Neuronal stem cell (in vitro differentiated cells): ENCODE measurements at places on chromosomes 1 and 21.

DNA sequence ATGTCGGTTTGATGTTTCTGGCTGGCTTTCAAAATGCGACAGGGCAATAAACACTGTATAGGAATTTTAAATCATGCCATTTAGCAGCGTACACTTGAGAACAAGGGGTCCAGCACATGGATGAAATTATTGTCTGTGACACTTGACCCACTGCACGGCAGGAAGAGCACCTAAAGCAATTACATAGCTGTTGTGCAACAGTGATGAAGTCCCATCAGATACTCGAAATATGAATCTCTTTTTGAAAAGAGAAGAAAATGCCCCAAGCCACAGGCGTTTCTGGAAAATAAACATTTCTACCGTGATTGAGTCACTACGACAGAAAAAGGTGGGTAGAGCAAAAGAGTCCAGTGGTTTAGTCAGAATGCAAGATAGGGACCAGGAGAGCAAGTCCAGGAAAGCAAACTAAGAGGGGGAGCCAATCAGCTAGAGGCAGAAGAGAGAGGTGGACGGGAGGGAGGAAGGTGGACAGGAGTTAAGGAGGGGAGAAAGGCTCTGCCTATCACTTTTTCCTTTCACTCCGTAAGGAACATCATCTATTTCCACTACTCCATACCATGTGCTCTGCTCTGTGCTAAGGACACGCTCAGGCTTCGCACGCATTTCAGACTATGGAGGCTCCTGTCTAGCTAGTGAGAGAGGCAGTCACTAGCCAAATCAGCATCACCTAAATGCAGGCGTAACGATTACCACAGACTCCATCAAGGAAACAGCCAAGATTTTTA lies 6.4 kb downstream of the DSCAM start:
- H3K4me1 ChIP-seq, result no peaks in the 10 kb centered on the region
- H3K36me3 ChIP-seq, result no peaks in the 10 kb centered on the region
- H3K27me3 ChIP-seq, result peaks cover 6% of the 10 kb centered on the region
- no peak overlapping the region for H3K27ac ChIP-seq
- no peak overlapping the region for H3K4me3 ChIP-seq
- DNase-seq, result no peak

- no peaks in the 10 kb centered on the region for H3K36me3 ChIP-seq
- H3K4me3 ChIP-seq, result no peak overlapping the region
- DNase-seq, result no peak
- no peak overlapping the region for H3K27ac ChIP-seq
- H3K4me1 ChIP-seq, result peaks cover 5% of the 10 kb centered on the region
- no peaks in the 10 kb centered on the region for H3K27me3 ChIP-seq
Measured at GRCh38 chr1:100308777-100309176, 42.8 kb downstream of the RTCA start.

GRCh38 chr1:113657126-113657525 lies 102.2 kb downstream of the PHTF1 start:
- H3K4me3 ChIP-seq, result no peak overlapping the region
- H3K36me3 ChIP-seq, result peaks cover 19% of the 10 kb centered on the region
- DNase-seq, result no peak
- H3K27me3 ChIP-seq, result no peaks in the 10 kb centered on the region

DNA sequence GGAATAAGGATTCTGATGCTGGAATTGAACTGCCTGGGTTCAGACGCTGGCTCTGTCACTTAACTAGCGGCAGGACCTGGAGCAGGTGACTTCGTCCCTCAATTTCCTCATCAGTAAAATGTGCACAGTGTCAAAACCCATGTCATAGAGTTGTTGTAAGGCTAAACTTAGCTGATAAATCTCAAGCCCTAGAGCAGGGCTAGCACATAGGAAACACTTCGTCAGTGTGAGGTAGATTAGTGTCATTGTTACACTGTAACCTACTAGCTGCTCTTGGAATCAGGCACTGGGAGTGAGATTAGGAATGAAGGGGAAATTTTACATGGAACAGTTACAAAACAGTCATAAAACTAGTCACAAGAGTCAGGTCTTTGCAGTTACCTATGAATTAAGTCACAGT lies 56.1 kb upstream of the ANGPTL1 start:
- H3K4me3 ChIP-seq, result no peak overlapping the region
- no peak for DNase-seq
- no peak overlapping the region for H3K27ac ChIP-seq

DNA sequence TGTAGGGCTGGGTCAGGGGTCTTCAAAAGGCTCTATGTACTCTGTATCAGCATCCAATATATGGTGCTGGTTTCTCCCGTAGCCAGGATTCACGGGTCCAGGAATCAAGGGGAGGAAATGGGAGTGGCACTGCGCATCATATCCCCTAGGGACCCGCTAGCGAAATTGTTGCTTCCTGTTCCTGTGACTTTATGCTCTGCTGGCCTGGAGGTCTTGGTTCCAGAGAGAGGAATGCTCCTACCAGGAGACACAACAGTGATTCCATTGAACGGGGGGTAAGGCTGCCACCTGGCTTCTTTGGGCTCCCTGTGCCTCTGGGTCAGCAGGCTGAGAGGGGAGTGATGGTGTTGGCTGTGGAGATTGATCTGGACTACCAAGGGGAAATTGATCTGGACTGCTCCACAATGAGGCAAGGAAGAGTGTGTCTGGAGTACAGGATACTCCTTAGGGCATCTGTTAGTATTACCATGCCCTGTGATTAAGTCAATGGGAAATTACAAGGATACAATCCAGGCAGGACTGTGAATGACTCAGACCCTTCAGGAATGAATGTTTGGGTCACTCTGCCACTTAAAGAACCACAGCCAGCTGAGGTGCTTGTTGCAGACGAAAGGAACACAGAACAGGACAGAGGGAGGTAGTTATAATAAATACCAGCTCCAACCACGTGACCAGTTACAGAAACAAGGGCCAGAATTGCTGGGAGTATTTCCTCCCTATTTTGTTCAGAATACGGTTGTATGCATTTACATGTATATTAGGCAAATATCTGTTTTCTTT lies 10.2 kb downstream of the SPSB1 start:
- H3K4me1 ChIP-seq, result no peaks in the 10 kb centered on the region
- DNase-seq, result no peak
- no peaks in the 10 kb centered on the region for H3K36me3 ChIP-seq
- no peak overlapping the region for H3K4me3 ChIP-seq

DNA sequence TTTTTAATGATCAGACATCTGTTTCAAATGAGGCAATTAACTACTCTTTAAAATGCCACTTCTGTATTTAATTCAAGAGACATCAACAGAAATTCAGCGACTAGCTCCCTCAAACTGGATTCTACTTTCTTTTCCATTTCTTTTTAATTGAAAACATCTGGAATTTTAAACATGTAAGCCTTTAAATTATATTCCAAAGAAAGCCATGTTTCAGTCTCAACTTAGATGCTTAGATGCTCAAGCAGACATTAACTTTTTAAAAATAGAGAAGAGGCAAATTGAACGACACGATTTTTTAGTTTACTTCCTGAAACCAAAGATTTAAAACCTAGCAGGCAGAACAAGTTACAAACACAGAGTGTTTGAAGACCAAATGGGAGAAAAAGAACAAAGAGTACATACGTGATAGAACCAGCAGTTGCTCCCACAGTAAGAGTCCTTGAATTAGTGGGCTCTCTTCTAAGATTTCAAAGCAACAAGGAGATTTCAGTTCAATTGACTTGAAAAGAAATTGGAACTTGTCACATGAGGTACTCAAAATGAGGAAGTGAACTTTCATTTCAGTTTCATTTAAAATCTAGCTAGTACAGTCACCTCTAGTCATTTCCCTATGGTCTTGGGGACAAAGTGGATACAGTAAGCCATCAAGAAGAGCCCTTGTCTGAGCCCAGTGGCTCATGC lies at the start of gene CTSS:
Gene CTSS, minus strand, starts transcription at position 483 of the 681 bp plus-strand sequence. CDS start 1,015 bp downstream, outside the sequence.
- no peak within 1 kb of the TSS for H3K27ac ChIP-seq
- no peaks in the 10 kb centered on the region for H3K36me3 ChIP-seq
- H3K27me3 ChIP-seq, result no peaks in the 10 kb centered on the region
- no peak within 1 kb of the TSS for H3K4me3 ChIP-seq
- no peaks in the 10 kb centered on the region for H3K4me1 ChIP-seq

GRCh38 chr1:230621324-230622030 lies 20.8 kb upstream of the COG2 start:
- no peaks in the 10 kb centered on the region for H3K4me1 ChIP-seq
- DNase-seq, result no peak
- H3K27ac ChIP-seq, result no peak overlapping the region
- no peaks in the 10 kb centered on the region for H3K36me3 ChIP-seq
- H3K4me3 ChIP-seq, result no peak overlapping the region
- H3K27me3 ChIP-seq, result peaks cover 6% of the 10 kb centered on the region

GRCh38 chr1:58975888-58976287 lies 192.0 kb upstream of the JUN start:
- H3K27me3 ChIP-seq, result no peaks in the 10 kb centered on the region
- no peak overlapping the region for H3K4me3 ChIP-seq
- no peaks in the 10 kb centered on the region for H3K36me3 ChIP-seq
- H3K4me1 ChIP-seq, result no peaks in the 10 kb centered on the region
- DNase-seq, result no peak
- no peak overlapping the region for H3K27ac ChIP-seq

DNA sequence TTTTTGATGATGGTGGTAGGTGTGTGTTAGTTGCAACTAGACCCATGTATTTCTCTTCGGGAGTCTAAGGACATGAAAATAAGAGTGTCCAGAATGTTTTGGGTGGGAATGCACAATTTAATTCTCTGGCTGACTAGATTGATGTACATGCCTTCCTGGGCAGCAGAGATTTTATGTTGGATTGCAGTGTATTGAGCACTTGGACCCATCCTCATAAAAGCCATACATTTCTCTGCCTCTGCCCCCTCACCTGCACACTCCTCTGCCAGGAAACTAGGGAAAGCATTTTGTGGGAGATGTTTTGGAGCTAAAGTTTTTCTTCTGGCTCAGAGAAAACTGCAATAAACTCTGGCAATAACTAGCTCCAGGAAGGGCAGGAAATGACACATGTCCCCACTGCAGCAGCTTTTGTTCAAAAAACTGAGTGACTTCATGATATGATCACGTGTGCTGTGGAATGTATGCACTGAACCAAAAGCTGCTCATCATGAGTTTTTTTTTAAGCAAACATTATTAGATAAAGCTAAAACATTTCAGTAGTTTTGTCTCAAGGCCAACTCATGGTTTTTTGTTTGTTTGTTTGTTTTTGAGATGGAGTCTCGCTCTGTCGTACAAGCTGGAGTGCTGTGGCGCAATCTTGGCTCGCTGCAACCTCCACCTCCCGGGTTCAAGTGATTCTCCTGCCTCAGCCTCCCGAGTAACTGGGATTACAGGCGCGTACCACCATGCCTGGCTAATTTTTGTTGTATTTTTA lies 17.6 kb downstream of the RIT1 start:
- no peak for DNase-seq
- H3K4me3 ChIP-seq, result no peak overlapping the region
- H3K27me3 ChIP-seq, result no peaks in the 10 kb centered on the region
- H3K4me1 ChIP-seq, result peaks cover 9% of the 10 kb centered on the region
- H3K27ac ChIP-seq, result no peak overlapping the region

GRCh38 chr1:14520514-14521163 lies 77.8 kb upstream of the KAZN start:
- no peak overlapping the region for H3K4me3 ChIP-seq
- no peak overlapping the region for H3K27ac ChIP-seq
- H3K4me1 ChIP-seq, result peaks cover 4% of the 10 kb centered on the region
- DNase-seq, result no peak

- H3K36me3 ChIP-seq, result no peaks in the 10 kb centered on the region
- DNase-seq, result no peak
- no peaks in the 10 kb centered on the region for H3K27me3 ChIP-seq
- H3K4me1 ChIP-seq, result no peaks in the 10 kb centered on the region
- H3K27ac ChIP-seq, result no peak overlapping the region
- no peak overlapping the region for H3K4me3 ChIP-seq
Measured at GRCh38 chr1:55702064-55702463, 486.9 kb upstream of the USP24 start.

GRCh38 chr1:28194326-28195035 lies 18.0 kb upstream of the PTAFR start:
- DNase-seq, result no peak
- H3K36me3 ChIP-seq, result peaks cover 10% of the 10 kb centered on the region
- H3K4me3 ChIP-seq, result no peak overlapping the region
- H3K27me3 ChIP-seq, result no peaks in the 10 kb centered on the region
- H3K27ac ChIP-seq, result no peak overlapping the region

DNA sequence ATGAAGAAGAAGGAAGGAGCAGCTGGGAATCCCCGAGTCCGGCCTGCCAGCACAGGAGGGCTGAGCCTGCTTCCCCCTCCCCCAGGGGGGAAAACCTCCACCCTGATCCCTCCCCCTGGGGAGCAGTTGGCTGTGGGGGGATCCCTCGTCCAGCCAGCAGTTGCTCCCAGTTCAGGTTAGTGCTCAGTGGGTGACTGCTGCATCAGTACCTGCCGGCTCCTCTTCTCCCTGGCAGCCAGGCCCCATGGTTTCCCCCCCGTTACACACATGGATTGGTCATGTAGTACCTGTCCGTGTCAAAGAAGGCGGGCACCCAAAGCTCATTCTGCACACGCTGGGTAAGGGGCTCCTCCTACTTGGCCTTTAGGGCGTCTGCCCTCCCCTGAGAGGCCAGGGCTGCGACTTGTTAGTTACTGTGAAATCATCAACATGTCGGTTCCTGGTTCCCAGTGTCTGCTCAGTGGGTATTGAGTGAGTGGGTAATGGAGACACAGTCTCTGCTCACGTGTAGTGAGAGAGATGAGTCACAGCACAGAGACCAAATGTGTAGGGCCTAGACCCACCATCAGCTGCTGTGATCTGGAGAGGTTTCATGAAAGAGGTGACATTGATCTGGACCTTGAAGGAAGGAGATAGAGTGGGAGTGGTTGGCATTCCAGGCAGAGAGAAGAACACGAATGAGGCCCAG lies 11.5 kb downstream of the NECAP2 start:
- H3K27me3 ChIP-seq, result no peaks in the 10 kb centered on the region
- no peaks in the 10 kb centered on the region for H3K4me1 ChIP-seq
- H3K36me3 ChIP-seq, result peaks cover 97% of the 10 kb centered on the region
- DNase-seq, result no peak
- H3K4me3 ChIP-seq, result no peak overlapping the region

DNA sequence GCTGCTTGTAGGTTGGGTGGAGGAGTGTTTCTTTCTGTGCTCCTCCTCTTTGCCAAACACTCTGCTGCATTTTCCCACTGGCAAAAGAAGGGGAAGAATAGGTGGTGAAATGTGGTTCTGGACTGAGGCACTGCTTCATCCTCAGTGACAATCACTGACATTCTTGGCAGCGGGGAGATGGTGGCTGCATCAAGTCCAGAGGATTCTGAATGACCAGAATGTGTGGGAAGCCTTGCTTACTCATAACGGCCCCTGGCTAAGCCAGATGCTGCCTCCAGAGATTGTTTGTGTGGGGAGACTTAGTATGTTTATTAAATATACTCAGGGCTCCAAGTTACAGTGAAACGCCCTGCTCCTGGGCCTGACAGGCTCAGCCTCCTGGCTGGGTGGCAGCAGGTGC lies 160.3 kb downstream of the CACNA1E start:
- no peak for DNase-seq
- H3K4me1 ChIP-seq, result peaks cover 4% of the 10 kb centered on the region
- no peak overlapping the region for H3K27ac ChIP-seq
- H3K4me3 ChIP-seq, result no peak overlapping the region
- H3K27me3 ChIP-seq, result peaks cover 6% of the 10 kb centered on the region
